ENCODE measurements at places on chromosomes 5 and 9. TPM values are rescaled to one million over a fixed set of nuclear protein-coding genes. Genes with fewer than 3 reads are reported as not detected.

- DNase-seq: no peak
- H3K27me3 ChIP-seq: no peaks in the 10 kb centered on the region
- peaks cover 22% of the 10 kb centered on the region for H3K36me3 ChIP-seq
- no peak overlapping the region for H3K4me3 ChIP-seq
These were observed 68.1 kb downstream of the CRB2 start for GRCh38 chr9:123424131-123424530.

DNA sequence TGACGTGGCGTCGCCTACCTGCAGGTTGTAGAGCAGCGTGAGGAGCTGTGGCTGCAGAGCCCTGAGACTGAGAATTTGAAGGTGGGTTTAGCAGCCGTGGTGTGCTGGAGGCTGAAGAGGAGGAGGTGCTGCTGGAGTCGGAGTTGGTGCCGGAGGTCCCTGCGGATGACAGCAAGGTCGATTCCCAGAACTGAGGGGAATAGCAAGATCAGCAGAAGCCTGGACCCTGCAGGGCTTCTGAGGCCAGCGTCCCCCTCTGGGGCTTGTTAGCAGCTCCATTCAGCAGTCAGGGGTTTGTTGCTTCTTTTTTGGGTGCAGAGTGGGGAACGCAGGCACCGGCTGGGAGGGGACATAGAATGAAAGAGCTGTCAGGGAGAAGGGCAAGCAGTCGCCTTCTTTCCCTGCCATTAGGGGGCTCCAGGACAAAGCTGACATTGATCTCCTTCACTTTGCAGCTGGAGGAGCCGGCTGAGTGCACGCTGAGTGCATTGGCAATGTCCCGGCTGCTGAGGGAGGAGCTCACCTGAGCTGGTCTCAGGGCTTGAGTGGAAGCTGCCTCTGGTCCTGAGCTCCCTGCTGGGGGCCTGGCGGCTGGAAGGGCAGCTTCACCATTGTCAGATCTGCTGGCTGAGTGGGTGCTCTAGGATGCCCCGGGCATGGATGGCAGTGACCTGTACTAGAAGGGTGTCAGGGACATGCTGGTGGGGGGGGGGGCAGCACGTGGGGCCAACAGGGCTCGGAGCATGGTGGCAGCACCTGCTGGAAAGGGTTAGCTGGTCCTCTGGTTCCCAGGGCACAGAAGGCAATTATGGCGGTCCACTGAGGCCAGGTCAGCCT lies 20.8 kb downstream of the OBP2B start:
- H3K4me3 ChIP-seq: no peak overlapping the region
- no peak for DNase-seq
- no peak overlapping the region for H3K27ac ChIP-seq
- H3K27me3 ChIP-seq: peaks cover 37% of the 10 kb centered on the region
- peaks cover 3% of the 10 kb centered on the region for H3K4me1 ChIP-seq

DNA sequence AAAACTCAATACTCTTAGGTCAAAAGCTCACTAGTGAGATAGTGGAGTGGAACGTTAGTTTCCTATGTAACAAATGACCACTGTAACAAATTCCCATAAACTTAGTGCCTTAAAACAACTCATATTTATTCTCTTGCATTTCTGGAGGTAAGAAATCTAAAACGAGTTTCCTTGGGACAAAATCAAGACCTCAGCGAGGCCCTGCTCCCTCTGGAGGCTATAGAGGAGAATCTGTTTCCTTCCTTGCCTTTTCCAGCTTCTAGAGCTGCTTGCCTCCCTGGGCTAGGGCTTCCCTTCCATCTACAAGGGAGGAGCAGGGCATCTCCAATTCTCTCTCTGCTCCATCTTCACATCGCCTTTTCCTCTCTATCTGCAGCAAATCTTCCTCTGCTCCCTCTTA lies 32.0 kb downstream of the SEMA5A start:
- no peak overlapping the region for H3K27ac ChIP-seq
- no peaks in the 10 kb centered on the region for H3K27me3 ChIP-seq
- no peak for DNase-seq
- no peak overlapping the region for H3K4me3 ChIP-seq
- H3K36me3 ChIP-seq: peaks cover 20% of the 10 kb centered on the region

- peaks cover 14% of the 10 kb centered on the region for H3K36me3 ChIP-seq
- H3K27me3 ChIP-seq: no peaks in the 10 kb centered on the region
- H3K4me1 ChIP-seq: peaks cover 2% of the 10 kb centered on the region
- no peak overlapping the region for H3K4me3 ChIP-seq
These were observed 228.2 kb downstream of the GRIA1 start for GRCh38 chr5:153718713-153719112.

- no peaks in the 10 kb centered on the region for H3K36me3 ChIP-seq
- H3K4me3 ChIP-seq: no peak overlapping the region
- H3K27ac ChIP-seq: no peak overlapping the region
- no peaks in the 10 kb centered on the region for H3K27me3 ChIP-seq
These were observed 16.3 kb downstream of the ECPAS start for GRCh38 chr9:111467778-111468367.

DNA sequence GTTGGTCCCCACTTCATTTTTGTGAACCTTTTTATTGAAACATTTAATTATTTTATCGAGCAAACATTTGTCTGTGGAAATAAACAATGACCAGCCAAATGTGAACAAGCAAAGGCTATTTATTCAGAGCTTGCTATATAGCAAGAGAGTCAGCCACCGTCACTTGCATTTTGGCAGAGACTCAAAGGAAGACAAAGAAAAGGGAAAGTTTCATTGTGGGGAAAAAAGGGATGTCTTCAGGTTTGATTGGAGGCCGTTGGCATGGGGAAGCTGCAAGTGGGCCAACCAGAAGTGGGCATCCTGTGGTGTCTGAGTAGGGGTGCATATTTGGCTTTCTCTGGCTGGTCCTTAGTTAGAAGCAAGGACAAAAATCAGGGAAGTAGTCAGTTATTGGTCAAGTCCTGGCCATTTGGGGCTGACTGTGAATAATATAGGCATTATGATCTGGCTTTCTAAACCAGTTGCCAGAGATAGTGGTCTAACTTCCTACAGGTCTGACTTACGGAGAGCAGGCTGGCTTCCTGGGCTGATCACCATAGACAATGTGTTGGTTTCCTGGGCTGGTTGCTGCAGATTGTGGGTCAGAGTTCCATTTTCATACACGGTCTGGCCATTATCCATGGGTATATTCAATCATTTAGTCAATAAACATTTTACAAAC lies 16.6 kb downstream of the ENC1 start:
- H3K4me3 ChIP-seq: no peak overlapping the region
- no peak overlapping the region for H3K27ac ChIP-seq
- H3K4me1 ChIP-seq: peaks cover 4% of the 10 kb centered on the region

- H3K36me3 ChIP-seq: no peaks in the 10 kb centered on the region
- H3K27ac ChIP-seq: no peak overlapping the region
- no peaks in the 10 kb centered on the region for H3K4me1 ChIP-seq
- no peaks in the 10 kb centered on the region for H3K27me3 ChIP-seq
- H3K4me3 ChIP-seq: no peak overlapping the region
These were observed 37.3 kb upstream of the WWC1 start for GRCh38 chr5:168254013-168254693.

The FGD3 gene
- total RNA-seq: not detected
